ENCODE measurements at places on chromosomes 7 and 10.

GRCh38 chr7:134818613-134819345, 39.3 kb downstream of the CALD1 start:
- no peak for DNase-seq

DNA sequence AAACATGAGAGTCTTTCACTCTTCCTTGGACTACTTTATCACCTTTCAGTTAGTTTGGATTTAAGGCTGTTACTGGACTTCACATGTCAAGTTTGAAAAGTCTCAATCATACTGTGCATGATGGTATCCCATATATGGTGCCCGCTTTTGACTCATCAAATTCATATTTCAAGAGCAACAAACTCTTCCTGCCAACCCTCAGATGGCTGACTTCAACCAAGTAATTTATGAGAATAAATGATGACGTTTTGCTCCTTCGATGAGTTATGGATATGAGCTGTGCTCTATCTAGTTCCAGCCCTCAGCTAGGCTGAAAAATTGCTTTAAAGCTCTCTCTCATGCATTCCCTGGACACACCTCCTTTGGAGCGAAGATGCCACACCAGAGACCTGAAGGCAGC, 110.3 kb upstream of the RSU1 start:
- DNase-seq: no peak

- DNase-seq: no peak
These were observed 47.3 kb downstream of the CREB3L2 start for GRCh38 chr7:137954614-137955013.

DNA sequence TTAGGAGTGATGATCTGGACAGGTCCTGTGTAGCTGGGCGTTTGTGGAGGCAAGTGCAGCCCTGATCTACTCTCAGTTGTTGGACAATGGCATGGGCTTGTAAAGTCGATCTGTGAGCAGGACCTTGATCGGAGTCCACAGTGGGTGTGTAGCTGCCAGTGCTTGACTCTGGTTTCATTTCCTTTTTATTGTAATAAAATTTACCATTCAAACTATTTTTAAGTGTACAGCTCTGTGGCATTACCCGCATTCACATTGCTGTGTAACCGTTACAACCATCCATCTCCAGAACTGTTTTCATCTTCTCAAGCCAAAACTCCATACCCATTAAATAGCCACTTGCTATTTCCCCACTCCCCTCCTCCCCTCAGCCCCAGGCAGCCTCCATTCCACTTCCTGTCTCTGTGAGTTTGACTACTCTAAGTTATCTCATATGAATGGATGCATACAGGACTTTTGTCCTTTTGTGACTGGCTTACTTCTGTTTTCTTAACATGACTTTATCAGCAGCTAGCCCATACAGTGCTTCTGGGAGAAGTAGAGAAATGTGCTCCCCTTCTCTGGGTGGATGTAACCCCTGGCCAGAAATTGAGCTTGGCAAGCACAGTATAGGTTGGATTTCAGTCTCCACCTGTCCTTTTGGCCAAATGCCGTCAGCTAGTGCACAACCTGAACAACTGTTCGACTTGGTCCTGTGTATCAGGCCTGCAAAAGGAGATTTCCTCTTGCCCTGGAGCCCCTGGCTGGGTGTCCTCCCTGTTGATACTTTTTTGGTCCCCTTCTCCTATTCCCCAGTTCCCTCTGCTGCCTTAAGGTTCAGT, 180.0 kb downstream of the LRMDA start:
- no peak for DNase-seq

GRCh38 chr10:90856964-90857634, 740 bp downstream of the HTR7 start:
- no peak for DNase-seq

DNA sequence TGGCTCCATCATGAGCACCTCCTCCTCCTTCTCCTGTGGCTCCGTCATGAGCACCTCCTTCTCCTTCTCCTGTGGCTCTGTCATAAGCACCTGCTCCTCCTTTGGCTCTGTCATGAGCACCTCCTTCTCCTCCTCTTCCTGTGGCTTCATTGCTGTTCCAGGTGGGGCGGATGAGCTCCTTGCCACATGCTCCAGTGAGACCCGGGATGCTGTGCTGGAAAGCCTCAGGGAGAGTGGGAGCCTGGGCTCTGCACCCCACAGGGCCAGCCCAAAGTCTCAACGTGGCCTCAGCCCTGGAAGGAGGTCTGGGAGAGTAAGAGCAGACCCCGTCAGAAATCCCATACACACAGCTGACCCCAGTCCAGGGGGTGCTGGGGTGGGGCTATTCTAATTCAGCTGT, 380.7 kb downstream of the TCERG1L start:
- no peak for DNase-seq

DNA sequence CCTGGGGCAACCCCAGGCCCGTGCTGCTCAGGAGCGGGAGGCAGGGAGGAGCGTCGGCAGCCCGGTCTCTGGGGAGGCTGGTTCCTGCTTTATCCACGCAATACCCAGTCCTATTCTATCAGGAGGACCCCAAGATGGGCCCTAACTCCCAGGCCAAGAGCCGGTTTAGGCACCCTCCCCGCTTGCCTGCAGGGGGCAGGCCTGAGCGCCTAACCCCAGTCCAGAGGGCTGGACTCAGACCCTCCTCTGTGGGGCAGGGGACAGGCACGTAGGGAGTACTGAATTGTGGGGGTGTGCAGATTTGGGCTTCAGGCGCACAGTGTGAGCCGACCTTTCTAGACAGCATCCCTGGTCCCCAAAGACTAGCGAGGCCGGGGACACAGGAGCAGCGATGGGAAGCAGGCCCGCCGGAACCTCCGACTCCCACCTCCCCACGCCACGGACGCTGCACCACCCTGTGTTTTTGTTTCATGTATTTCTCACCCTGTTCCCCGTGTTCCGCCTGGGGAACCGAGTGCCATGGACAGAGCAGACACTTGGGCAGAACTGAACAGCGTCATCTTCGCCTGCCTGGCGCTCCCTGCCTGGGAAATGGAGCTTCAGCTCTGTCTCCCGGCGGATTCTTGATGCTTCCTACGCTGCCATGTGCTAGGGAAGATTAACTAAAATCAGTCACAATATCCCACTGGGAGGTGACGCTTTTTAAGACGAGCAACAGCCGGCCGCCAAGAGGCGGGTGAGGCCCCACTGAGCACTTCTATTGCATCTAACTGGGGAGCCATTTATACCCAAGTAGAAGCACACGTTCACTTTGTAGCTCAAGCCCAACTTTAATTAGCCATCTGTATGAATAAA, 5.3 kb downstream of the NUDT1 start:
- no peak for DNase-seq

DNA sequence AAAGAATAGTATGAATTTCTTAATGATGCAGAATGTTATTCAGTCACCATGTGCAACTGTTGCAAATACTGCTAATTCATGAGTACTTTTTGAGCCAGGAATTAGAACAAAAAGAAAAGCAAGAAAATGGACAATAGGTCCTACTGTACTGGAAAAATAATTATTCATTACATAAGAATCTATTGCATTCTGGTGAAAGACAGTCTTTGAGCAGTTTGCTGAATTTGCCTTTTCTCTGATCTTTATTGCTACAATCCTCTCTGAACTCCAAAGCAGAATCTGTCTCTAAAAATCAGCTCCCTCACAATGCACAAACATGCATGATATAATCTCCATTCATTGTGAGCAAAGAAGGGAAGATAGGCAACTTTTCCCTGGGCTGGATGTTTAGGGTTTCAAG, 12.8 kb downstream of the IFIT2 start:
- DNase-seq: no peak

- no peak for DNase-seq
These were observed 13.6 kb downstream of the MRPS33 start for GRCh38 chr7:141001122-141001521.

- DNase-seq: no peak
These were observed 18.0 kb downstream of the CAMK2B start for GRCh38 chr7:44307301-44307900.

- no peak for DNase-seq
These were observed 621.3 kb upstream of the DPP6 start for GRCh38 chr7:153430931-153431330.

- no peak for DNase-seq
These were observed 143.8 kb downstream of the RSU1 start for GRCh38 chr10:16673443-16673842.

- DNase-seq: no peak
These were observed 269.1 kb downstream of the GATA3 start for GRCh38 chr10:8323428-8324054.

GRCh38 chr10:125531465-125531864, 151.5 kb downstream of the TEX36 start:
- no peak for DNase-seq

- no peak for DNase-seq
These were observed 45.0 kb downstream of the AFAP1L2 start for GRCh38 chr10:114359041-114359952.

Data from hypothalamus (tissue), 51 donors.